ENCODE measurements at places on chromosomes 13 and 19.

DNA sequence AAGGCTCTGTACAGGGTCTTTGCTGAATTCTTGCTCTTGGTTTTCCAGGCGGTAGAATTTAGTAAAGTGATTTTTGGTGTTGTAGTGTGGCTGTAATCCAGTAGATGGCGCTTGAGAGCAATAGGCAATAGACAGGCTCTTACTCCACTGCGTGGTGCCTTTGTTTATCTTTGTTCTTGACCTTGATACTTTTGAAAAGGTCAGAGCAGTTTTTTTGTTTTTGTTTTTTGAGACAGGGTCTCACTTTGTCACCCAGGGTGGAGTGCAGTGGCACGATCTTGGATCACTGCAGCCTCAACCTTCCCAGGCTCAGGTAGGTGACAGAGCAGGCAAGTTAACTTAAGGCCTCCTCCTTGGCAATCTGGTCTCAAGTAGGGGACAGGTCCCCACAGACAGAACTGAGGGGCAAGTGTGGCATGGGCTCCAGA lies 12.2 kb upstream of the LILRA5 start:
- DNase-seq: peak; percentile 67

- no peak for DNase-seq
These were observed 982.4 kb upstream of the MIR17HG start for GRCh38 chr13:90365130-90365529.

- no peak for DNase-seq
These were observed 43.8 kb downstream of the CARS2 start for GRCh38 chr13:110662091-110662490.

GRCh38 chr13:76803831-76804230 lies 82.4 kb downstream of the KCTD12 start:
- DNase-seq: no peak
